ENCODE measurements at places on chromosomes 4 and X.
A peak's percentile ranks its signal among the peaks of the same experiment; 100 is the strongest.

- no peak for DNase-seq
These were observed 14.5 kb upstream of the PRRG3 start for GRCh38 chrX:151680805-151681204.

GRCh38 chr4:148633720-148634119 lies 191.5 kb upstream of the NR3C2 start:
- DNase-seq = no peak

DNA sequence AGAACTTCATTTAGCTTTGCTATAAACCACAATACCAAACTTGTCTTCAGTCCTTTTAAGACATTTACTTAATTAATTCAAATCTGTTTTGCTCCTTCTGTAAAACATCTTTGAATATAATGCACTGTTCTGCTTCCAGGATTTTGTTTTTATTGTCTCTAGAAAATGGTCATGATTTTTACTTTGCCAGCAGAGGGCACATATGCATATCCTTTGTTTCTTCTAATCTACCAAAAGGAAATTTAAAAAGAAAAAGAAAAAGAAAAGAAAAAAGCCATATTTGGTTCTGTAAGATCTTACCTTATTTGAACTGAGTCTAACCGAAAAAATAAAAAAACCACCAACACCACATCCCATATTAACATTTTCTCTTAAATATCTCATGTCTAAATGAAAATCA lies 101.9 kb upstream of the CCSER1 start:
- DNase-seq = no peak

- no peak for DNase-seq
These were observed 516.5 kb downstream of the PCDH7 start for GRCh38 chr4:31236639-31237173.

GRCh38 chrX:37468124-37468739 lies 103.2 kb upstream of the LANCL3 start:
- no peak for DNase-seq

DNA sequence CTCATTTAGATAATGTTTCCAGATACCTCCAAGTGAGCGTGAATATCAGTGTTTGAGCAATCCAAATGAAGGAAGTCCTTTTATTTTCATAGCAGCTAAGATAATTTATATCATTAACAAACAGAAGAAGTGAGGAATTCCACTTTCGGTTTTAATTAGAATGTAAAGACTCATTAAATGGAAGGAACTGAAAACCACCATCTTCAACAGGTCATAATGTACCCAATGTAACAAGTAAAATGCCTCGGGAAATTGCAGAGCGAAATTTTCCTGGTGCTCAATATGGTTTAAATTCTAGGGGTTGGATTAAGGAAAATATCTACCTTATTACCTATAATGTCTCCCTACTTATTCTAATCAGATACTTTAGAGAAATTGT lies 33.9 kb upstream of the SLC9A7 start:
- DNase-seq = no peak

- DNase-seq = no peak
These were observed 23.3 kb downstream of the ADGRL3 start for GRCh38 chr4:61223385-61223784.

DNA sequence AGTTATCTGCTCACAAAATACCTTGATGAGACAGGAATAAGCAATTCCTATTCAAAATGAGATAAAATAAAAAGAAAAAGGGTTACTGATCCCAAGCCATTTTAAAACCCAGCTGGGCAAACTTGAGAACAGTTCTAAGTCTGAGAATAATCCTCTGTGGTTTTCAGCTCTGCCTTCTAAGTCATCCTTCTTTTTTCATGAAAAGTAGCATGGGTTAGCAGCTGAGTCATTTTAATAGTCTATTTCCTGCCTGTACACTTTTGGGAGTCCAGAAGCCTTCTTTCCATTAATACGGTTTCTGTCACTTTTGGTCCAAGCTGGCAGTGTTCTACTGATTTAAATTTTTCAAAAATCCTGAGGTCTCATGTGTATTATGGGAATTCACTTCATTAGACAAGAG lies 374.3 kb downstream of the IQCM start:
- peak; percentile 10 for DNase-seq

- no peak for DNase-seq
These were observed 11.1 kb downstream of the RASL11B start for GRCh38 chr4:52873191-52873590.

DNA sequence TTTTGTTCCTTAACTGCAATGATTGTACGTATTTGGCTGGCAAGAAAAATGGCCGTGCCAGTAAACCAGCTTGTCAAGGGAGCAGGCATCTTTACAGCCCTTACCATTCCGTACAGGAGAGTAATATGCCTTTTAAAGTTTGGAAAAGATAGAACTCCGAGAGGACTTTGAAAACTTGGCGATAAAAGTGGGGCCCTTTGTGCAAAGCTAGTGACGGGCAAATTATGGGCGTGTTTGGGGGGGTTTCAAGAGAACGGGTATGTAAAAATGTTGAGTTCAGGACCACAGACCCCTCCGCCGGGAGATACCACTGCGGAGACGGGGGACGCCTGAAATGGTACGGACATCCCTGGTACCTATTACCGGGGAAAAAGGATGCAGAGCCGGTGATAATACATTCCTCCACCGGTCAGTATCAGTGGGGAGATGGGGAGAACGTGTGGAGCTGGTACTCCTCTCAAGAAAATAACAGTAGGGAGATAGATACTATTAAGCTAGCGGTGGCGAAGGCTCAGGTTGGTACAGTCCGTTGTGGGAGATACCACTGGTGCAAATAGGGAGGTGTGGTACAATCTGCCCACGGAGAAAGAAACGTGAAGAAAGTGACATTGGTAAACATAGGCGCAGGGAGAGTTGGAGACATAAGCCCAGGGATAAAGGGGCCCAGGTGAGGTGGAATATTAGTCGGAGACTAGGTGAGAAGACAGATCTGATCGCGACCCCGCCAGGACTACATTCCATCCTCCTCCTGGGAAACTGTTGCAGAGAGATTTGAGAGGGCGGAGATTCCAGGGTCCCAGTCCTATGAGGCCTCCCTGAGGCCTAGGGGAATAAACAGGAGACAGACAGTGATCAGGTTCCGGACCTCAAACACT lies 14.5 kb downstream of the SPACA5 start:
- DNase-seq = peak; percentile 65

DNA sequence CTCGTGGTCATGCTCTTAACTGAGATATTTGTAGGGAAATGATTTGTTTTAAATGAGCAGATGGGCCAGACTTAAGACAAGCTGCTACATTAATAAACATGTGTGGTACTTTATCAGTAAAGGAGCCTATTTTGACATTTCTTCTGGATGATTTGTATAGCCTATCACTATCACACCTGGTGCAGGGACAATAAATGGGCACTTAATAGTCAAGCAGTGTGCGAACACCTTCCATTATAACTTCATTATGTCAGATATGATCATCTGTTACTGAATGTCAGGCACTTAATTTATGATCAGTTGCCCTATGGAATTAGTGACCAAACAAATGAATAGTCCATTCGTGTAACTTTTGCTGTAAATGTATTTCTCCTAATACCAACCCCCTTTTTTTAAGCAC lies 628.8 kb downstream of the ADGRL3 start:
- no peak for DNase-seq

GRCh38 chr4:174402470-174403176 lies 118.9 kb downstream of the CEP44 start:
- DNase-seq = no peak

GRCh38 chrX:36543499-36543898 lies 464.7 kb upstream of the FAM47C start:
- no peak for DNase-seq

DNA sequence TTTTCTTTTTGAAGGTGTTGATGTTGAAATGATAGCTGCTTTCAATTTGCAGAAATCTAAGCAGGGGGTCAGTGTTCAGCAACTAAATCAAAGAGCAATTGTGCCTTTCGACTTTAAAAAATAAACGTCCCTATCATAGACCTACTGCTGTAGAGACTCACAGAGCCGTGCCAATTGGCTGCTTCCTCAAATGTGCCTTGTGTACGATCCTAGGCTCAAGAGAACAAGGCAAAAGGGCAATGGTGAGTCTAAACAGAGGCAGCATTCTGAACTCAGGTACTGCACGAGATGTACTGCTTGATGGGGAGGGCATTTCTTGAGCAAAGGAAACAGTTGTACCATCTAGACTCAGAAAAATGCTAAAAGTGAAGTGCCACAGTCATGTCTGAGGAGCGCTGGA lies 29.8 kb downstream of the OPHN1 start:
- DNase-seq = no peak

DNA sequence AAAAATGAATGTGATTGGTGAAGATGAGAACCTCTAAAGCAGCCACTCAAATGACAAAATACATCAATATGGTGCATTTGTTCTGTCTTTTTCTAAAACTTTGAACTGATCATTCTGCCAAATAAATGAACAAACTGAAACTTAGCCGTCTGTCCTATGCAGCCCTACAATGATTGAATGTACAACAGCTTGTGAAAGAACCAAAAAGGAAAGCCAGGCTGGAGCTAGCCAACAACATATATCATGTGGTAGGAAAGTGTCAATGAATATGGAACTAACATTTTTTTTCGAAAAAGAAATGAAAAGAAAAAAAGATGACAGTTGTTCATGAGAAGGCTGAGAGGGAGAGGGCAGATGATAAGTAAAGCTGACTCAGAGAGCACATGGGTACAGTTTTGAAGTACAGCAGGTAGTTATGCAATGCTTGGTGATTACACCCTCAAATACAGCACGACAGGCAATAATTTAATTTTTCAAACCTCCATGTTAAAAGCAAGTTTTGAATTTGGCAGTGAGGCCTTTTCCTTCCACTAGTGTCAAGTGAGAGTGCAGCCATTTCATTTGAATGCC lies 21.2 kb upstream of the SLC7A11 start:
- DNase-seq = no peak

- no peak for DNase-seq
These were observed 55.2 kb downstream of the CHST7 start for GRCh38 chrX:46628460-46629371.

DNA sequence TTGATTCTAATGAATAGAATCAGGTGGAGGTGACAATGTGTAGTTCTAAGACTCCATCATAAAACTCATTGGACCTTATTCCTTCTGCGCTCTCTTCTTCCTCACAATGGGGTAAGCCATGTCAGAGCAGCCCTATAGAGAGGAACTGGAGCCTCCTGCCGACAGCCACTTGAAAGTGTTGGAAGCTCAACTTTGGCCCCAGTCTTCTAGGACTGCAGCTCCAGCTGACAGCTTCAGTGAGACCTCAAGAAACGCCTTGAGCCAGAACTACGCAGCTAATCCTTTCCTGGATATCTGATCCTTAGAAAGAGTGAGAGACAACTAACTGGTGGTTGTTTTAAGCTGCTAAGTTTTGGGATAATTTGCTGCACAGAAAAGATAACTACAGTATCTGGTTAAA lies 22.1 kb upstream of the ADH7 start:
- no peak for DNase-seq

DNA sequence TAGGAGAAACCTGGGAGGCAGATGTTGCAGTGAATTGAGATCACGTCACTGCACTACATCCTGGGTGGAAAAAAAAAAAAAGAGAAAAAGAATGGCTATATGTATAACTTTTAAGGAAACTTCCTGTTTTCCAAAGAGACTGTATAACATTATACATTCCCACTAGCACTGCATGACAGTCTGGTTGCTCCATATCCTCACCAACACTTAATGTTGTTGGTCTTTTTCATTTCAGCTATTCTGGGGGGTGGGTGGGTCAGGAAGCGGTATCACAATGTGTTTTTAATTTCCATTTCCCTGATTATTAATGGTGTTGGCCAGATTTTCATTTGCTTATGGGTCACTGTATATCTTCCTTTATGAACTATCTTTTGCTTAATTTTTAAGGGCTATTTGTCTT lies 13.4 kb downstream of the LRIT3 start:
- no peak for DNase-seq

DNA sequence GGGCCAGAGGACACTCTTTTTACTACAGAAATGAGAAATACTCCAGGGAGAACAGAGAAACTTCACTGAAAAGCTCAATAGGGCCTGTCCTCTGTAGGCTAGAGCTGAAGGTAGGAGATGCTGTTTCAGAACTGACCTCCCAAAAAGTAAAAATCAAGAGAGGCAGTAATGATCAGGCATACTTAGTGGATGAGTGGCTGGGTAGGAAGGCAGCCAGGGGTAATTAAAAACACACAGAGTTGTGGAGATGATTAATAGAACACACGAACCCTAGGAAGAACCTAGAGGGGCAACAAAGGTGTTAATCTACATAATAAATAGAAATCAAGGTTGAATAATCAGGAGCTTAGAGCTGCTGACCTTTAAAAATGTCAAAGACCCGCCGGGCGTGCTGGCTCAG lies 582.4 kb upstream of the ADGRL3 start:
- no peak for DNase-seq

DNA sequence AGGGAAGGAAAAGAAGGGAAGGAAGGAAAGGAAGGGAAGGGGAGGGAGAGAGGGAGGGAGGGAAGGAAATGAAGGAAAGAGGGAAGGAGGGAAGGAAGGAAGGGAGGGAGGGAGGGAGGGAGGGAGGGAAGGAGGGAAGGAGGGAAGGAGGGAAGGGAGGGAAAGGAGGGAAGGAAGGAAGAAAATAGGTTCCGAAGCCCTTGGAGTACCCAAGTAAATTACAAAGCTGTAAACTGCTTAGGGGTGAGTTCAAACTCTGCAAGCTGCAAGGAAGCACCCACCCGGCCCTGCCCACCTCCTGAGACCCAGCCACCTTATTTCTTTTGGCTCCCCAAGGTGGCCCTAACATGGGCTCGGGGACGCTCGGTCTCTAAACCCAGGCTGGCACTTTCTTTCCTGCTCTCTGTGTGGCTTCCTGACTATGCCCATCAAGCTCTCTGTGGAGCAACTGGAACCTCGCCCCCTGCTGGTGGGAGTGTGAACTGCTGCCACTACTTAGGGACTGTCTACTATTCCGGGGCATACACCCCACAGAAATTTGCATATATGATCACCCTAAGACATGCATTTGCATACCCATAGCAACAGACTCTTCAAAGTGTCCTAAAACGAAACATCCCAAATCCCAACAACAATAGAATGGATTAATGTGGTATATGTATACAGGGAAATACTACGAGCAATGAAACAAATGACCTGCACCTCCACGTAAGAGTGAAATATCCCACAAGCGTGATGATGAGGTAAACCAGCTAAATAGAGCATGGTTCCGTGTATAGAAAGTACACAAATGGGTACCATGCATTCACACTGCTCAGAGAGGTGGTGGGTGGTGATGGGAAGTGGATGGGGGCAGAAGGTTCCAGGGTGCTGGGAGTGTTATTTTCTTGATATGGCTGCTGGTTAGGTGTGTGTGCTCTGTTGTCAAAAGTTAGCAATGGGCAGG lies 151.7 kb upstream of the TBL1X start:
- DNase-seq = no peak

DNA sequence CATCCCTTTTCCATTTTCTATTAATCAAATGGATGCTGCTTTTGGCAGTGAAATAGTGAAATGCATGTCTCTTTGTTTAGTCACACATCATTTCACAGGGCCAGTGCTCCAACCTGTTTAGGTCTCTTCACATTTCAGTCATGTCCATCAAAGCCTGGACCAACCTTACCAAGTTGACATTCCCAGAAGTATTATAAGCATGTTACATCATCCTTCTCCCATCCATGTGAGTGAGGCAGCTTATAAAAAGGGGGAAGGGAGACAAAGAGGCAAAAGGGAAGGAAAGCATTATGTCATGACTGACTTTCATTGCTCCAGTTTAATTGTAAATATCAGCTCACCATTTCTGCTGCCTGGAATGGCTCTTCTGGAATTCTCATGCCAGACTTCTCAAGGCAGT lies 94.4 kb downstream of the NWD2 start:
- DNase-seq = no peak
